T-helper 1 cell treated with Interleukin-12 subunit alpha and Interleukin-12 subunit beta and Interleukin-4 antibody, amounts not matched to agents 30 ng/mL and 1 ng/mL, for 36 hours (primary cell): ENCODE measurements at places on chromosomes 11 and 22. TPM values are rescaled to one million over a fixed set of nuclear protein-coding genes. Genes with fewer than 3 reads are reported as not detected.

C22orf31 gene
- not detected in 2 replicates for total RNA-seq

CHADL gene
- 0.24 and 0.27 TPM in 2 replicates for total RNA-seq

CENPM gene
- 50.5 and 53.5 TPM in 2 replicates for total RNA-seq

UBQLN3 gene
- total RNA-seq = 0.20 TPM in 1 of 2 replicates, not detected in the other

ZBTB16 gene
- 4.8 and 5.8 TPM in 2 replicates for total RNA-seq

KIRREL3 gene
- total RNA-seq = not detected in 2 replicates

SCGB2A2 gene
- total RNA-seq = not detected in 2 replicates

ELFN2 gene
- 0.12 and 0.17 TPM in 2 replicates for total RNA-seq

CTSF gene
- 1.2 and 2.0 TPM in 2 replicates for total RNA-seq

SAC3D1 gene
- 17.0 and 17.5 TPM in 2 replicates for total RNA-seq

SLC22A9 gene
- total RNA-seq = not detected in 2 replicates

BEST1 gene
- 0.44 TPM in 1 of 2 replicates, not detected in the other for total RNA-seq

XKR3 gene
- total RNA-seq = not detected in 2 replicates

TMEM109 gene
- 99.2 and 103 TPM in 2 replicates for total RNA-seq

CD248 gene
- 0.32 TPM in 2 replicates for total RNA-seq

ZC3H12C gene
- 2.8 and 3.2 TPM in 2 replicates for total RNA-seq
